ENCODE measurements at places on chromosomes 2 and 18.

- DNase-seq: no peak
These were observed 81.4 kb downstream of the MSH2 start for GRCh38 chr2:47484396-47484795.

DNA sequence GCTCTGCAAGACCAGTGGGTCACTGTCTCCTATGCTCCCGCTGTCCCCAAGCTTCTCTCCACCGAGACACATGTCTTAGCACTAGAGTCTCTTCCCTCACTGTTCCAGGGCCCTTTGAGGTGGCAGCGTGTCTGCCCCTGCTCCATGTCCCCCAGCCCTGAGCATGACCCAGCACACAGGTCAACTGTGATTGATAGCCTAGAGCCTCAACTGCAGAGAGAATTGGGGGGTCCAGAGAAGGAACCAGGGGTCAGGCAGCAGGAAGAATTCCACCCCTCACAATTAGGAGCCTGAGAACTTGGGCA is 54.6 kb upstream of the ODC1 start:
- DNase-seq: no peak

DNA sequence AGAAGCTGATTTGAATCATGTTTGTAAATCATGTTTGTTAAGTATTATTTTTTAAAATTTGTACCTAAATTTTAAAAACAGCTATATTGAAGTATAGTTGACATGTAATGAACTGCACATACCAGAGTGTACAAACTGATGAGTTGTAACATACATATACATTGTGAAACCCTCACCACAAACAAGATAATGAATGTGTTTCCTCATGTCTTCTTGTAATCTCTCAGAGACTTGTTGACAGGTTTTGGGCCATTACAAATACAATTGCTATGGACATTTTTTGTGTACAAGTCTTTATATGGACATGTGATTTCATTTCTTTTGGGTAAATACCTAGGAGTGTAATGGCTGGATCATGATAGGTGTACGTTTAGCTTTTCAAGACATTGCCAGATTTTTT is 21.5 kb downstream of the WDR43 start:
- DNase-seq: no peak

GRCh38 chr2:207718521-207718920 is 7.1 kb downstream of the CCNYL1 start:
- no peak for DNase-seq

DNA sequence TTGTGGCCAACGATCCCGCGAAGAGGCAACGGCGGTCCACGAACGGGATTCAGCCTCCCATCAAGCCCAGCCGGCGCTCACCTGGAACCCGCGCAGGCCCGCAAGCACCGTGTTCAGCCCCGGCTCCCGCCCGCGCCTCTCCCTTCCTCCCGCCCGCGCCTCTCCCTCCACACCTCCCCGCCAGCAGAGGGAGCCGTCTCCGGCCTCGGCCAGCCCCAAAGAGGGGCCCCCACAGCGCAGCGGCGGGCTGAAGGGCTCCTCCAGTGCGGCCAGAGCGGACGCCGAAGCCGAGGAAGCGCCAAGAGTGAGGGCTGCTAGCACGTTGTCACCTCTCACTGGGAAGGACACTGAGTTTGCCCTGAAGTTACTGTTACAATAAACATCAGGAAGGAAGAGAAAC is 55.3 kb upstream of the LAPTM4A start:
- no peak for DNase-seq

DNA sequence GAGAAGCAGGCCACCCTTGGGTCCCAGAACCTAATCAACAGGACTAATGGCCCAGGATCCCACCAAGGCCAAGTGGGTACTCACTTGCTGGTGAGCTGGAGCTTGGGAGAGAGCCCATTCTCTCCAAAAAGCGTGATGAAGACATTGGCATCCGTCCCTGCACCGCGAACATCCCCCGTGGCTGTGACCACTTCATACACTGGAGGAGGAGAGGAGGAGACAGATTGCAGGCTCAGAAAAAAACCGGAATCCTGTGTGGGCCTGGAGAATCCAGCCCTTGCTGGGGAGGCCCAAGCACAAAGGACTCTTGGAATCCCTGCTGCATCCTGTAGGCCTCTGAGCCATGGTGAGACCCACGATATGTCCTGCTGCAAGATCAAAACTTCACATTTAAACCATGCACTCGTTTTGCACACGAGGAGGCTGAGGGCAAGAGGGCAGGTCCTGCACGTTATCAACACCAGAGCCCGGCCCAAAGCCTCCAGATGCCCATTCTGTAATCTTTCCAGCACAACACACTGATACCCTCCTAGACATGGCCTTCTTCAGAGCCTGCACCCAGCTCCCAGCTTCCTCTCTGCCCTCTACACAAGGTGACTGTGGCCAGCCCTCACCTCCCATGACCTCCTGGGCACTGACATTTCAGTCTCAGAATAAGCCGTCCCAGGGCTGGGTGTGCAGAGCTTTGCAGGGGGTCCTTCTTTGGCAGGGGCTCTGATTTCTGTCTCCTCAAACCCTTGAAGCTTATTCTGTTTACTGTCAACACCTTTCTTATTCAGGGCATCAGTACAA is 7.8 kb downstream of the LOXHD1 start:
- no peak for DNase-seq

GRCh38 chr2:53036196-53036595 is 731.4 kb upstream of the CHAC2 start:
- DNase-seq: no peak

GRCh38 chr2:200716386-200716785 is 95.3 kb upstream of the BZW1 start:
- DNase-seq: no peak

DNA sequence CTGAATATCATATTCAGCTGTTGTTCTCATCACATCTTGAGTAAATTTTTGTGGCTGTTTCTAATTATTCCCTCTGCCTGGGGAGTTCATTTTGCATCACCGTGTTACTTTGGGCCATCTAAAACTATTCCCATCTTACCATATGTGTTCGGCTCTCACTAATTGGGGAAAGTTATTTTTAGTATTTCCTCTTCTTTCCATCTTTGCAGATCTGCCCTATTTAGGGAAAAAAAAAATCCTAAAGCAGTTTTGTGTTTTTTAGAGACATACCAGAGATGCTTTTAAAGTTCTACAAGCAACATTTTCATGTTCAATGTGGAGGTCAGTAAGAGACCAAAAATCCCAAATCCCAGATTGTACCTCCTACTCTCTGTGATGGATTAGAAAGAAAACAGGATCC is 111.3 kb upstream of the NDUFV2 start:
- no peak for DNase-seq

All from activated CD4-positive, CD25-positive, alpha-beta regulatory T cell treated with anti-CD3 and anti-CD28 coated beads, Interleukin-2, amount 50 U/mL, for 16 hours (primary cell).